ENCODE measurements at places on chromosomes 13 and 19.

GRCh38 chr13:27151798-27152599, 19.6 kb downstream of the USP12 start:
- no peak for DNase-seq

- no peak for DNase-seq
Observed at GRCh38 chr13:52446265-52446664, 4.2 kb downstream of the VPS36 start.

DNA sequence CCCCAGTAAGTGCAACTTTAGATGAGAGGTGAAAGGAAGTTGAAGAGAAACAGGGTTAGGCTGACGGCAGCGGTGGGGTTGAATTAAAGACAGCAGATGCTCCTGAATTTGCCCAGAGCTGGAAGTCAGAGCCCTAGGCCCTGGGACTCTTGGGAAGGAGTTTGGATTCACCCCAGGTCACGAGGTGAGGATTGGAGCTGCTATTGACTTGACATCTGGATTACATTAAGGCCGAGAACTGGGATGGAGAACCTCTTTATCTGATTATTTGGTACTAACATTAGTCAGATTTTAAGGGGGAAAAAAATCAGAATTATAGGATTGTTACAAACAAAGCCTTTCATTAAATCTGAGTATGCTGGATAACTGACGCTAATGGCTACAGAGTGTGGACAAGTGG, 367.2 kb downstream of the ZNF536 start:
- no peak for DNase-seq

- DNase-seq, result no peak
Observed at GRCh38 chr13:22080832-22081231, 410.0 kb downstream of the FGF9 start.

GRCh38 chr19:34180273-34180672, 8.0 kb downstream of the LSM14A start:
- DNase-seq, result no peak

DNA sequence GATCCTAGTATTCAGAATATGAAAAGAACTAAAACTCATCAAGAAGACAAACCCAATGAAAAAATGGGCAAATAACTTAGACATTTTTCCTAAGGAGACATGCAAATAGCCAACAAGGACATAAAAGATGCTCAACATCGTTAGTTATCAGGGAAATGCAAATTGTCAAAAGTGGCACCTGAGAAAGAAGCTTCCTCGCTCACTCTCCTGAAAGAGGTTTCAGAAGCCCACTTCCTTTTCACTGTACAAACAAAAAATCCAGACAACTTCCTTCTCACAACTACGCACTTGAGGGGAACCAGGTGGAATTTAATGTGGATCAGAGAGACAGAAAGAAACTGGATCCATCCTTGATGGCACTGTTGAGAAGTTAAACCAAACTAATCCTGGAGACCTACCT, 41.5 kb downstream of the KLF12 start:
- no peak for DNase-seq

- no peak for DNase-seq
Observed at GRCh38 chr13:110665491-110666254, 40.2 kb downstream of the CARS2 start.

DNA sequence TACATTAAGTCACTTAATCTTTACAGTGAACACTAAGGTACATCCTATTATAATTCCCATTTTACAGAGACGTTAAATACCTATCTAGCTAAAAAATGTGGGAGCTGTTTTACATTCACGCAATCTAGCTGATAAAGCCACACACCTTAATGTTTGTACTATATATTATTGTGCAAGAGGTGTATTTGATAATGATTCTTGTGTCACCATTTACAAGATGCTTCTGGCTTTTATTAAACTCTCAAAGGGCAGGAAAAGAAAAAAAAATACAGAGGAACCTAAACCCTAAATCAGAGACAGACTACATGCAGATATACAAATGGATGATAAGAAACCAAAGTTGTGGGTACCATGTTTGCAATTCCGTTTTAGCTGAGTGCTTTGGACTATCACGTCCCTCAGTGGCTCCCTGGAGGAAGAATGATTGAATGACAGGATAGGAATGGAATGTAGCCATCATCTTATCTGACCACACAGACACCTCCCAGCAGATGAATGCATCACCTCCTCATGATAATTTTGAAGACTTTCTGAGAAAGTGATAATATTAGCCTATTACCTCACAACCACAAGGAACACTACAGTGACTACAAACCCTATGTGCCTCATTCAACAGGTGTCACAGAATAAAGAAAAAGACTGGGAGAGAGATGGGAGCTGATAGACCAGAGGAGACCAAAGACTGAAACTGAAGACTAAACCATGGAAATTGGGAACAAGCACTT, 230.5 kb upstream of the SERP2 start:
- no peak for DNase-seq

DNA sequence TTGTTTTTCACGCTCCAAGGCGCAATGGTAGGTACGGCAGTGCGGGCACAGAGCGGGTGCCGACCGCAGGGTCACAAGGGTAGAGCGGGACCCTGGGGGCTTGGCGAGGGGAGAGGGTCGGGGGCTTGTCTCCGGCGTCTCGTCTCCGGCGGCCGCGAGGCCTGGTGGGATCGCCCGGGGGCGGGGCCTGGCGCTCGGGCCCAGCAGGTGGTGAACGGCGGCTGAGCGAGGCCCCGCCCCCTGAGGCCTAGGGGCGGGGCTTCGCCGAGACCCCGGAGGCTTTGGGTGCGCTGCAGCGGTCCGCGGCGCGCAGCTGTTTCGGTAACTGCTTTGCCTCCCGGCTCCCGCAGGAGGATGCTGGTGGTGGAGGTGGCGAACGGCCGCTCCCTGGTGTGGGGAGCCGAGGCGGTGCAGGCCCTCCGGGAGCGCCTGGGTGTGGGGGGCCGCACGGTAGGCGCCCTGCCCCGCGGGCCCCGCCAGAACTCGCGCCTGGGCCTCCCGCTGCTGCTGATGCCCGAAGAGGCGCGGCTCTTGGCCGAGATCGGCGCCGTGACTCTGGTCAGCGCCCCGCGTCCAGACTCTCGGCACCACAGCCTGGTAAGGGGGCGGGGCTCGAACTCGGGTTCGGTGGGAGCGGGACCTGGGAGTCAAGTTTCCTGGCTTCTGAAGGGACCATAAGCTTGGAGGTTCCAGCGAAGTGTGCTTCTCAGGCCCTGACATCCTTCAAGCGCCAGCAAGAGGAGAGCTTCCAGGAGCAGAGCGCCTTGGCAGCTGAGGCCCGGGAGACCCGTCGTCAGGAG, at the start of gene TSEN34:
Gene TSEN34, plus strand, starts transcription at position 298 of the 800 bp plus-strand sequence. Its CDS starts 57 bp downstream, at position 355.
- DNase-seq, result no peak

DNA sequence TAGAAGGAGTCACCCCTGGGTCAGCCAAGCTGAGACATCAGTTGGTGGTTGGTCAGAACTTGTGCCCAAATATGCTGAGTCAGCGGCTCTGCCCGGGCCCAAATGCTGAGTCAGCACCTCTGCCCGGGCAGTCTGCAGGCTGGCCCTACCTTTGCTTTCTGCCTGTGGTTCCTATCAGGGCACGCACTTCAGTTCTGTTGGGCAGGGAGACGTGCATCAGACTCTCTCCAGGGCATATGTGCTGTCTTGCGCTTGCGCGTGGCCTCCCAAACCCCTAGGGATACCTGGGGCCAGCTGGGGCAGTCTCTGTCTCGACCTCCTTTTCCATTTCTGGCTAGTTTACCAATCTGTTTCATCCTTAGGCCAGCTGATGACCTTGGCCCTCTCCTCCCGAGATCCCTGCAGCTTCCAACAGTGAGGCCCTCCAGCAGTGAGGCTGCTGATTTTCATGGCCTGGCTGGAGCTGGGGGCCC, 24.4 kb upstream of the LDLR start:
- DNase-seq, result no peak

- DNase-seq, result no peak
Observed at GRCh38 chr13:113158946-113159345, 498 bp downstream of the PROZ start.

All from activated T-cell treated with anti-CD3 and anti-CD28 coated beads, Interleukin-2, amount 50 U/mL, for 24 hours (primary cell).